SK-N-SH (cell line): ENCODE measurements at places on chromosomes 1 and 21.
A peak's percentile ranks its signal among the peaks of the same experiment; 100 is the strongest.

GRCh38 chr1:203492082-203492747, 1.7 kb upstream of the OPTC start:
- H3K27ac ChIP-seq = no peak overlapping the region
- no peak for DNase-seq
- H3K27me3 ChIP-seq = no peaks in the 10 kb centered on the region
- no peaks in the 10 kb centered on the region for H3K4me1 ChIP-seq
- no peaks in the 10 kb centered on the region for H3K36me3 ChIP-seq
- no peak overlapping the region for H3K4me3 ChIP-seq

DNA sequence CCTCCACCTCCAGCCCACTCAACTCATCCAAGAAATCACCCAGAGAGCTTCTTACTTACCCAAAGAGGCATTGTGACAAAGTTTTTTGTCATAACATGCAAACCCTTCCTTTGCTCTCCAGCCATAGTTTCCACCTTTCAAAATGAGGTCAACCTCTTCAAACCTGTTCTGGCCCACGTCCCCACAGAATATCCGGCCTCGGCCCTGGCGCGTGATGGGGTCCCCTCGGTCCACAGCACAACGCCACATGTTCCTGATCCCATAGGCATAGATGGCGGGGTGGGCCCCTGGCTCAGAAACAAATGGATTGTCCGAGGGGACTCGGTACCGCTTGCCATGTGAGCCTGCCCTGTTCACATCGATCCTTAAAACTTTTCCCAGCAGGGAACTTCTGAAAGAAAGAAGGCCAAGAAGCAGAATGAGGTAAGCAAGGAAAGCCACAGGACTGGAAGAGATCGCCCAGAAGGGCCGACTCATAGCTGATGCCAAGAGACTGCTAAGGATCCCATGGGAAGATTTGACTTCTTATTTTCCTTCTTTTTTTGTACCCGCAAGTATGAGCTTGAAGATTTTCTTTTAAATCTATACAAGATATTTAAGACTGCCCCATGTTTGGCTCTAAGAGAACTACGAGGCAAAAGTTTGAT, 7.8 kb downstream of the HHIPL2 start:
- H3K27me3 ChIP-seq = no peaks in the 10 kb centered on the region
- no peaks in the 10 kb centered on the region for H3K4me1 ChIP-seq
- no peak overlapping the region for H3K4me3 ChIP-seq
- no peak overlapping the region for H3K27ac ChIP-seq
- no peaks in the 10 kb centered on the region for H3K36me3 ChIP-seq
- no peak for DNase-seq

DNA sequence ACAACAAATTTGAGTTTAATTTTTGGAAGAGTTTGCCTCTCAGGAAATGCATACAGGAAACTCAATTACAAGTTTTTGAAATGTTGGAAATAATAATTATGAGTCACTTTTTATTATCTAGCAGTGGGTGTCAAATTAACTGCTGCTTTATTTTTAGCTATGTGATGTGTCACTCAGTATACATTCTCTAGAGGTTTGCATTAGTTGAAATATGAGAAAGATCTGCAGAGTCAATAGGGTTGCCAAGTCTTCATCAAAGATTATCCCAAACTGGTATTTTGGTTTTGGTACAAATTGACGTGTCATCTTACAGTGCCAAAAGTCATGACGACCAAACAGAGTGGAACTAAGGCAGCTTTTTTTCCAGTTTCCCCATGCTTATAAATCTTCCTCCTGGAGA, 54.3 kb upstream of the DIPK1A start:
- peaks cover 16% of the 10 kb centered on the region; the same call in 1 of the 2 replicates for H3K27me3 ChIP-seq
- DNase-seq = no peak
- H3K36me3 ChIP-seq = no peaks in the 10 kb centered on the region
- H3K4me3 ChIP-seq = no peak overlapping the region

GRCh38 chr1:114737314-114737849, 20.4 kb downstream of the CSDE1 start:
- peaks cover 85% of the 10 kb centered on the region for H3K36me3 ChIP-seq
- no peak for DNase-seq
- H3K27ac ChIP-seq = no peak overlapping the region
- H3K4me3 ChIP-seq = no peak overlapping the region

GRCh38 chr1:113302636-113303035, 87.7 kb upstream of the MAGI3 start:
- H3K4me1 ChIP-seq = no peaks in the 10 kb centered on the region
- no peaks in the 10 kb centered on the region for H3K36me3 ChIP-seq
- H3K4me3 ChIP-seq = no peak overlapping the region
- no peak overlapping the region for H3K27ac ChIP-seq
- no peak for DNase-seq

GRCh38 chr1:28449904-28450303, 55.9 kb upstream of the RCC1 start:
- H3K36me3 ChIP-seq = peaks cover 9% of the 10 kb centered on the region
- H3K27ac ChIP-seq = peak overlapping the region; percentile 26; the same call in 1 of the 2 replicates
- DNase-seq = peak; percentile 33
- H3K4me3 ChIP-seq = no peak overlapping the region
- no peaks in the 10 kb centered on the region for H3K27me3 ChIP-seq
- peaks cover 7% of the 10 kb centered on the region; the same call in 1 of the 2 replicates for H3K4me1 ChIP-seq

GRCh38 chr1:40763742-40764532, 19.6 kb upstream of the KCNQ4 start:
- no peak overlapping the region for H3K4me3 ChIP-seq
- H3K36me3 ChIP-seq = peaks cover 42% of the 10 kb centered on the region
- DNase-seq = no peak
- no peak overlapping the region for H3K27ac ChIP-seq
- H3K4me1 ChIP-seq = peaks cover 13% of the 10 kb centered on the region
- no peaks in the 10 kb centered on the region for H3K27me3 ChIP-seq

DNA sequence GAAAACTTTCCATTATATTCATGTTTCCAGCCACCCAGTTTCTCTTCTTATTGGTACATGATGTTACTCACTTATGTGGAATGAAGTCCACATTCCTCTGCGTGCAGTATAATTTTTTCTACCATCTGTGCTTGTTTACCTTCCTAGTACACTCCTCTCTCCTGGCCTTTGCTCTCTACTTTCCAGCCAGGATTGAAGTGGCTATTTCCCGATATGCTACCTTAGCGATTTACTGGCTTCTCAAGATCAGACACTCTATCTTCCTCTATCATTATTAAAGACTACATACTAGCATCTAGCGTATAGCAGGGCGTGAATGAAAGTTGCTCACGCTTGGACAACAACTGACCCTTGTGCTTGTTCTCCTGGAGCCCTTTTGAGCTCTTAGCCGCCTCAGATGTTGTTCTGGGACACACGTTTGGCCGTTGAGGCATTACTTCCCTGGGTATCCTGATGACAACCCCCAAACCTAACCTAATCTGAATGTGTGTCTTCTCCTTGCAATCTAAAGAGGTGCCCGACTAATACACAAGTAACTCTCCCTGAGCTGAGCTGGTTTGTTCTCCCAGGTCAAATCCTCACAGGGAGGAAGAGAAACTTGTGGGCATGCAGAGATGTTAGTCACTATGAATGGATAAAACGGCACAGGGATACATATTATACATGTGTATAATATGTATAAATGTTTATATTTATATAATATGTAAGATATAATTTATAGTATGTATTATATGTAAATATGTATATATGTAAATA, 13.4 kb upstream of the MTARC2 start:
- DNase-seq = no peak
- H3K27ac ChIP-seq = peak overlapping the region; percentile 43
- H3K27me3 ChIP-seq = no peaks in the 10 kb centered on the region
- H3K4me3 ChIP-seq = no peak overlapping the region

DNA sequence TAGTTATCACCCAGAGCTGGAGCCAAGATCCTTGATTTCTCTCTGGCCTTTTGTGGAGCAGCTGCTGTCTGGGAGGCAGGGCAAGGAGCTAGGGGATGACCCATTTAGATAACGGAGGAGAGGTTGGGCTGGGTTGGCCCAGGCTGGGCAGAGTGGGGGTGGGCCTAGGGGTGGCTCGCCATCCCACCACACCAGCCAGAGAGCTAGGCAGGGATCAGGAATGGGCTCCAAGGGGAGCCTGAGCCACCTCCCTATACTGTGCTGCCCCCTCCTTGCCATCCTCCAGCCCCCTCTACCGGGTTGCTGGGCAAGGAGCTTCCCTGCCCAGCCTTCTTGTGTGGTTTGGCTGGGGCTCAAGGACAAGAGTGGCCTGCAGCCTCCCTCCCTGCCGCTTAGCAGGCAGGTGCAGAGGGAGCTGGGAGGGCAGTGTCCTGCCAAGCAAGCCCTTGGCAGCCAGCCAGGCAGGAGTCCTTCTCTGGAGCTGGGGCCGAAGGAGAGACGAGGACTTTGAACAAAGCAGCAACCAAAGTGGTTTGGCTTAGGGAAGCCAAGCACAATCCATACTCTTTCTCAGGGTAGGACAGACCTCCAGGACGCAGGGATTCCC, 4.1 kb downstream of the NUAK2 start:
- H3K4me1 ChIP-seq = peaks cover 27% of the 10 kb centered on the region
- H3K4me3 ChIP-seq = no peak overlapping the region
- DNase-seq = peak; percentile 67
- H3K27ac ChIP-seq = peak overlapping the region; percentile 14; the same call in 1 of the 2 replicates
